ENCODE measurements at places on chromosomes 12 and 14.

DNA sequence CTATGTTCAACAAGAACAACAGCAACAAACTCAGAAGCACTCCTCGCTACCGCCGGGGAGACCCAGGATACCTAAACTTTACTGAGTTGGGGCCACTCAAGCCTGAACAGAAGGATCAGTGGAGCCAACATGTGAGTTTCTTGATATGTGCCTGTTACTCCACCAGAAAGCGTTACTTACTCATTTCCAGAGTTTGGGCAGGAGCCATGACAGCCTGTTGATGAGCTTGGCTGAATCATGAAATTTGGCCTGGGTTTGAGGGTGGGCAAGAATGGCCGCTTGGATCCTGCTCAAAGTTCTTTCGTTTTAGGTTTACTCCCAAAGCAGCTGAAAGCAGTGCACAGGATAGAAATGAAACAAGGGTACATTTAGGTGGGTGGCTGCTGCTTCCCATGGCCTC, 12.0 kb upstream of the GALNT6 start:
- no peak for DNase-seq

DNA sequence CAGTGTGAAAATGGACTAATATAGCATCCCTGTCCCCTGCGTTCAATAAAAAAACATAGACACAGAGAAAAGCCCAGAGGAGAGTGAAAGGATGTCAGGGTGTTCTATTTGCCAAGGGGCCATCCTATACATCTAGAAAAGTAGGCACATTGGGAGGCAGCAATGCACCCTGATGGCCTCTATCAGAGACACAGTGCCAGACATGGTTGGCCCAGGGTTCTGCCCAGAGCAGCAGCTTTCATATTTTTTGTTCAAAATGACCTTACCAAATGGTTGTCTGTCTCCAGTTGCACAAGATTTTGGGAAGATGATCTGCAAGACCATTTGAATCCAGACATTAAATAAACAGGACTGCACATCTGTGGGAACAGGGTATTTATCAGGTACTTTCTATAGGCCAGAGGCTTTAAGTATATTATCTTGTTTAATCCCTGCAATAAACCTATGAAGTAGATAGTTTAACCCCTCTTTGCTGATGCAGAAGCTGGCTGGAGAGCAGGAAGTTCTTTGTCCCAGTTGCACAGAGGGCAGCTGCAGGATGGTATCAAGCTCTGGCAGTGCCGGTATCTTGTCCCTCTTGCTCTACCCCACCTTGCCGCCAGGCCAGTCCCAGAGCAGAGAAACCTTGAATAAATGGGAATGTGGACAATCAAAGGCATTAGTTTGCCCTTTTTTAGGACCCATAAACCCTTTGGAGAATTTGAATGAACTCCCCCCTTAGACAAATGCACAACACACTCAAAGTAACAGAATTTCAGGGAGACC, 171.8 kb upstream of the PWP1 start:
- no peak for DNase-seq

- no peak for DNase-seq
Measured at GRCh38 chr14:89017417-89017816, 193.0 kb downstream of the TTC8 start.

DNA sequence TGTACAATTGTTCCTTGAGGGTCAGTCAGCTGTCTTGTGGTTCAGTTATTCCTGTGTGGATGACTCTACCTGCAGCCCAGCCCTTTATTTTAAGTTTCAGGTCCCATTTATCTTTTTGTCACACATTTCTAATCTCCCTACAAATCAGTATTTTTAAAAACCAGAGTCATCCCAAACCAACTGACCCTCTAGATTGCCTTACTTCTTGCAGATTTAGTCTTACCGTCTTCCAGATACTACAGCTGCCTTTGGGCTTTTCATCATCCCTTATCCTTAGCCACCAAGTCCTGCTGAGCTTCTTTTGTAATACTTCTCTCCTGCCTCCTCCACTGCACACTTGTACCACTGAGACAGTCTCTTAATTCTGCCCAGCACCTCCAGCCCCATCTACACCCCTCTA, 54.9 kb downstream of the PRKCH start:
- no peak for DNase-seq

- no peak for DNase-seq
Measured at GRCh38 chr12:91988086-91988923, 157.3 kb downstream of the BTG1 start.

- DNase-seq = no peak
Measured at GRCh38 chr12:91937009-91937408, 208.6 kb downstream of the BTG1 start.

- DNase-seq = no peak
Measured at GRCh38 chr14:74155287-74155686, 70.5 kb downstream of the LIN52 start.

DNA sequence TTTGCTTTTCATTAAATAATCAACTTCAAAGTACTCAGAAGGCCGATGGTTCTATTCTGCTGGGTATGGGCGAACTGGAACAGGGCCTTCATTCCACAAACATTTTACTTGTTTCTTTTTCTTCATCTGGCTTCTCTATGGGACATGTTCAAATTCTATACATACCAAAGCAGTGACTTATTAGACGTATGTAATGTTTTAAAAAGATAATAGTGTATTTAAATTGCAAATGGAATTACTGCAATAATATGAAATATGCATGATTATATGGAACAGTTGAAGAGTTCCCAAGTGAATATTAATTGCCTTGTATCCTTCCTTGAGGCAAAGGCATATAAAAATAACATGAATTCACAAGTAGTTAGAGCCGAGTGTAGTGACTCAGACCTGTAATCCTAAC, 75.5 kb downstream of the FAR2 start:
- DNase-seq = no peak

GRCh38 chr12:109153821-109154441, 37.5 kb downstream of the ACACB start:
- DNase-seq = no peak

- DNase-seq = peak; percentile 2
Measured at GRCh38 chr14:53670701-53671100, 285.9 kb downstream of the BMP4 start.

DNA sequence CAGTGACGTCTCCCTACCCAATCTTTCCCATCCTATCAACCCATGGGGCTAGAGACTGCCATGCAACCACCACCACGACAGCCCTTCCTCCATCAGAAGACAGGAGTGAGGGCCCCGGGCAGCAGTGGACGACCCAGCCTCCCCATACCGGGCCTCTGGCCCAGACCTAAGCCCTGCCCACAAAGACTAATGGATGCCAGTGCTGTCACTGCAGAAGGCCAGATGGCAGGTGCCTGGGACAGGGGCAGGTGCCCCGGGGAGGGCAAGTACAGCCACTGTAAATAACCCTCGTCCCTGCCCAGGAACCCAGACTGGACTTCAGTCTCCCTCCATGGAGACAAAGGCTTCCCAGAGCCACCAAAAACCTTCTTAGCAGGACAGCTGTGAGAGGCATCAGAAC, 20.3 kb upstream of the HSPB8 start:
- DNase-seq = no peak

GRCh38 chr14:73784181-73784987, 67.2 kb upstream of the PTGR2 start:
- DNase-seq = peak; percentile 51

DNA sequence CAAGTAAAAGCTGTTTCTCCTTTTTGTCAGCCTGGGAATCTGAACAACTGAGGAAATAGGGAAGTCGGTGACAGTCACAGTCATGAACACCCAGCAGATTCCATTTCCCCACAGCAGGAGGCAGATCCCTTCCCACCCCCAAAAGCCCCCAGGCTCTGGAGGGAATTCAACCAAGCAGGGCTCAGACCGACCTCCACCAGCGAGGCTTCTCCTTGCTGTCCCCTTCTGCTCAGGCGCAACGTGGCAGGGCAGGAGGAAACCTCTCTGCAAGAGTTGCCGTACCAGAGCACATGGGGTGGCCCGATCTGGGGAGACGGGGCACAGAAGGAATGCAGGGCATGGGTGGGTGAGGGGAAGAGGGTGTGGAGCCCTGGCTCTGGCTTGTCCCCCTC, 319 bp downstream of the GALNT6 start:
- DNase-seq = no peak

DNA sequence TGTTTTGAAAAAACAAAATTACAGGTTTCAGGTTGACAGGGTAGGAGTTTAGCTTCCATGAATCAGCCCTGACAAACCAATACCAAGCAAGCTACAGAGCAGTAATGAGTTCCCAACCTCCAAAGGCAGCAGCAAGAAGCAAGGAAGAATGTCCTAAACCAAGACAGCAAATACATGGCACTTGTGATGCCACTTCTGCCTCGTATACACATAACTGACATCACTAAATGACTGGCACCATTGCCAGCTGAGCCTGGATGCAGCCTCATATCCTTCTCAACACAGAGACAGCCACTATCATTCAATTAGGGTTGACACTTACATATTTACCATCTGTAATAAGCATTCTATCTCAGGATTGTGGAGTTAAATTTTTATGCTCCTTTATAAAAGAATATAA, 35.0 kb upstream of the MDM1 start:
- no peak for DNase-seq

GRCh38 chr14:101810897-101811621, 49.5 kb downstream of the PPP2R5C start:
- DNase-seq = no peak

DNA sequence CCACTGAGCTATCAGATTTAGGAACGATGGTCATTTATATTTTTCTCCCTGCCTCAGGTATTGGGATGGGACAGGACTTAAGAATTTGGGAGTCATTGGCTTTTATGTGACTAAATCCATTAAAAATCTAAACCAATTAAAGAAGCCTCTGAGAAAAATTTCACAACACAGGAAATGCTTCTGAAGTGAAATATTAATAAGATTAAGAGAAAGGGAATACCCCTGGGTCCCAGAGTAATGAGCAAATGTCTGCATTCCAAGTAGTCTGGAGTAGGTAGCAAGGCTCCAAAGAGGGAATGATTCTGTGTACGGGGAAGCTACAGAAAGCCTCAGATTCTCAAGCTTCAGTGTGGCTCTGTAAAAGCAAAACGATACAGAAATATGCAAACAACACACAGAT, 707 bp upstream of the MED6 start:
- DNase-seq = peak; percentile 1

DNA sequence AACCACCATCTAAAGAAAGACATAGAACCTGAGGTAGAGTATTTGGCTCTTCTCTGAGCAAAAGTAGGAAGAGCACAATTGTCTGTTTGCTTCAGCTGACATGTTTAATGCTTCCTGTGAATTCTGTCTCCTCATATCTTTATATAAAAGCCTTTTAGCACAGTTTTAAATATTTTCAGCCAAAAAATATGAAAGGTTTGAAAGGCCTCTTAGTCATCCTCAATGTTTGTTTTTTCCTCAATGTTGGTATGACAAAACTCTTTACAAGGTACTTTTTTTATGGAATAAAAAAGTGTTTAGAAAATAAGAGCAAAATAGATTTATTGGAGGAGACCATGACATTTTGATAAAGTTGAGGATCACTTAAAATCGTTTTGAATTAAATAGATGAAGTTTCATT, 360.9 kb downstream of the NAV3 start:
- no peak for DNase-seq

DNA sequence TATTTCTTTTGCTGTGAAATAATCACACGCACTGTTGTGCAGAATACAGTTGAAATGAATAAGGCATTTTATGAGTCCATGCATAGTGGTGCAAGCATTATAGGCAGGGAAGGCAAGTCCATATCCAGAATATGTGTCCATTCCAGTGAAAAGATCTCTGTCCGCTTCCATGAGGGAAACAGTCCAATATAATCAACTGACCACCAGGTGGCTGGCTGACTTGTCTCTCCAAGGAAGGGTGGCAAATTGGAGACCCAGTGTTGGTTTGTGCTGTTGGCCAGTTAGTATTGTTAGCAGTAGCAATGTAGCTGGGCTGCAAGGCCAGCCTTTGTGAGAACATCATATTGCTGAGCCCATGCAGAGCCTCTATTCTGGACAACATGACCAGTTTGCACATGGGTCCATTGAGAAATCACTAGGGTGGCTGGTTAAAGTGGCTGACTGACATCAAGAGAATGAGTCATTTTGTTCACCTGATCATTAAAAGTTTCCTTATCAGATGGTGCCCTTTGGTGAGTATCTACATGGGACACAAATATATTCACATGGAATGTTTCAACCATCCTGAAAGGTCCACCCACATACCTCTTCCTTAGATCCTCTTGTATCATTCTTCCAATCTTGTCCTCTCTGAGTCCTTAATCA, 17.3 kb upstream of the YAF2 start:
- no peak for DNase-seq

DNA sequence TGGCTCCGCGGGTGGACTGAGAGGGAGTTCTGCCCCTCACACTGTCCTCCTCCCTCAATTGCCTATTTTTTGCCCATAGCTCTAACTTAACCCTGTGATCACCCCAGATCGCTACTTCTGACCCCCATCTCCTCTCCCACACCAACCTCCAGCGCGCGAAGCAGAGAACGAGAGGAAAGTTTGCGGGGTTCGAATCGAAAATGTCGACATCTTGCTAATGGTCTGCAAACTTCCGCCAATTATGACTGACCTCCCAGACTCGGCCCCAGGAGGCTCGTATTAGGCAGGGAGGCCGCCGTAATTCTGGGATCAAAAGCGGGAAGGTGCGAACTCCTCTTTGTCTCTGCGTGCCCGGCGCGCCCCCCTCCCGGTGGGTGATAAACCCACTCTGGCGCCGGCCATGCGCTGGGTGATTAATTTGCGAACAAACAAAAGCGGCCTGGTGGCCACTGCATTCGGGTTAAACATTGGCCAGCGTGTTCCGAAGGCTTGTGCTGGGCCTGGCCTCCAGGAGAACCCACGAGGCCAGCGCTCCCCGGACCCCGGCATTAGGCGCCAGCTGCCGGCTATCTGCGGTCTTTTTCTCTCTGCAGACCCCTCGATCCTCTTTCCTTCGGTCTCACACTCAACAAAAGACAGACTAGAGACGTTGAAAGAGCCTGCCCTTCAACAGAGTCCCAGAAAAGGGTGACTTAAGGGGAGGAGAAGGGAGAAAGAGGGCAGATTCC, 3.0 kb upstream of the TBX3 start:
- no peak for DNase-seq

DNA sequence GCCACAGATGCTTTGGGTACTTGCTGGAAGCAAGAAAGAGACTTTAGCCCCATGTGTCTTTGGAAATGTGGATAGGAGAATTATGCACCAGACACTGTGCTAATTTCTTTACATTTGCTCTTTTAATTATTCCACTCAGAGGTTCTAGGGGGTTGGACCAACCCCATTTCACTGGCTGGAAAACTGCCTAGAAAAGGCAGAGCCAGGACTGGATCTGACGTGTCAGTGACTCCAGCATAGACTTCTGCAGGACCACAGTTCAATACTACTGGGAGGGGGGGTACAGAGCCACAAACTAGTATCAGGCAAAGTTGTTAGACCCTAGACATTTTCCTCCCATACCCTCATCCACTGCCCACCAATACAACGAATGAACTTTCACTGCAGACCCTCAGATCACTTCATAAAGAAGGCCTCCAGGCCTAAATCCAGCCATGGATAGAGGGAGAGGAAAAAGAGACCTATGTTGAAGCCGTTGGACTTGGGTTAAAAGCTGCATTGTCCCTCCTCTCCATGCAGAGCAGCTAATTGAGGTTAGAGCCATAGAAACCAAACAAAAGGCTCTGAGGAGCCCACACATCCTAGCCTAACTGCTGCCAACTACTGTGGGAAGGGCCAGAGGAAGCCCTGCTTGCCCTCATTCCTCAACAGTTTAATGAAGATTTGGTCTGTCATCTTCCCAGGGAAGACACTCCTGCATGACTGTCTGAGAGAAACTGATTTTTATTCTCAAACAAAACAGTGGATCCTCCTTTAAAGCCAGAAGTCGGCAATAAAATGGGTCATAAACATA, 68.7 kb downstream of the STON2 start:
- no peak for DNase-seq

GRCh38 chr12:121189131-121189530, 20.8 kb upstream of the P2RX4 start:
- no peak for DNase-seq
